MM.1S (cell line): ENCODE measurements at places on chromosomes 2 and 18.

DNA sequence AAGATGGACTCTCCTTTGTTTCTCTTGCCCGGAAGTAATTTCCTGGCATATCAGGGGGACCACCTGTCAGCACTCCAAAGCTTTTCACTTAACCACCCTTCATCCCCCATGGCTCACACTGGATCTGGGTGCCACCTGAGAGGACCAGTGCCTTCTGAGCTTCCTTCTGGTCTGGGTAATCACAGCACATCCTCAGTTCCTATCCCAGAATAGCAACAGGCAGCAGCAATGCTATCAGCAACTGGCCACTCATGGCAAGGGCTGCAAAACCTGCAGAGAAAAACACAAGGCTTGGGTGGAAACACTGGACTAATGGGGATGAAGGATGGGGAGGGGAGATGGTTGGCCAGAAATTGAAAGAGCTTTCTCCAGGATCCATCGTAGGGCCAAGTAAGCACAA, 59.9 kb upstream of the STPG4 start:
- DNase-seq: no peak

DNA sequence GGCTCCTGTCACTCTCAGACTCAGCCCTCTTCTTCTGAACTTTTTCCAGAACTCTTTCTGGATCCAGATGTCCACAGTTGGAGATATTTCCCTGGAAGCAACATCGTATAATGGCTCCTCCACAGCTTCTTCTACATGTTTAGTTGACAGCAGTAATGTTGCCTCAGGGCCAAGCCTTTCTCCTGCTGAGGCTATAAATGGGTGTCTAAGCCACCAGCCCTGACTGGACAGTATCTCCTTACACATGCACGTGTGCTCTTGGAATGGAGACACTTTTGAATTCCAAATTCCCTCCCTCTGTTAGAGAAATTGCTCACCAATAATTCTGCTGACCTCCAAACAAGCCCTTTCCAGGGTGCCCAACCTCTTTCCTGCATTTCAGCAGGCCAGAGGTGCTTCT, 156.2 kb upstream of the PIK3C3 start:
- DNase-seq: no peak

- DNase-seq: no peak
Measured at GRCh38 chr18:68177807-68178702, 536.9 kb downstream of the TMX3 start.

DNA sequence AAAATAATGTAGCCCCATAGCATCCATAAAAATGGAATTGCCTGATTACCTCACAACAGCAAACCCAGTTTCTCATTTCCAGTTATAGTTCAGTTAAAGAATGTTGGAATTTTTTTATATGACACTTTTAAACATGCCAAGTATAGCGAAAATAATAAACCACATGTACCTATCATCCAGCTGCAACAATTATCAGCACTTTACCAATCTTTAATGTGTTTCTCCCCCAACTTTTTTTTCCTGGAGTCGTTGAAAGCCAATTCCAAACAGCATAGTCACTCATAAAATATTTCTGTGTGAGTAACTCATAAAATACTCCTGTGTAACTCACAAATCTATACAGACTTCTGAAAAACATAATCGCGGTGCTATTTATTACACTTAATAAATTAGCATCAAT, 38.1 kb downstream of the SMAD4 start:
- DNase-seq: no peak

DNA sequence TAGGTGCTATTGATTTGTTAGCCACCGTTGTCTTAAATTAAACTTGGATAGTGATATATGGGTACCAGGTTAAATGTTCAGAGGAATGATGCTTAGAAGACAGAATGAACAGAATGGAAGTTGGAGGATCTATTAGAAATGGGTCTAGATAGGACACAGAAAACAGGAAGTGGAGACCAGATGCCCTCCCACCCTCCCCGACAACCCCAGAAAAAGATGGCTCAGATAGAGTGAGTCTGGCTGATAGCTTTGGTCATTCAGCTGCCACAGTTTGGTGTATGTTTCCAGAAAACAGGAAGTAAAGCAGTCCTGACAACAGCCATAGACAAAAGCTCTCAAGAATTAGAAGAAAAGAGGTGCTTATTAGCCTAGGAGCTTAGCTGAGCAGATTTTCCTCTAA, 71.5 kb upstream of the DSG1 start:
- no peak for DNase-seq

GRCh38 chr2:52959801-52960200, 807.8 kb upstream of the CHAC2 start:
- no peak for DNase-seq

- peak; percentile 49 for DNase-seq
Measured at GRCh38 chr2:95159690-95160449, at the start of gene ZNF514. ZNF514 (minus strand) TSS chr2:95159848; CDS start chr2:95153253, 6,595 bp downstream.

DNA sequence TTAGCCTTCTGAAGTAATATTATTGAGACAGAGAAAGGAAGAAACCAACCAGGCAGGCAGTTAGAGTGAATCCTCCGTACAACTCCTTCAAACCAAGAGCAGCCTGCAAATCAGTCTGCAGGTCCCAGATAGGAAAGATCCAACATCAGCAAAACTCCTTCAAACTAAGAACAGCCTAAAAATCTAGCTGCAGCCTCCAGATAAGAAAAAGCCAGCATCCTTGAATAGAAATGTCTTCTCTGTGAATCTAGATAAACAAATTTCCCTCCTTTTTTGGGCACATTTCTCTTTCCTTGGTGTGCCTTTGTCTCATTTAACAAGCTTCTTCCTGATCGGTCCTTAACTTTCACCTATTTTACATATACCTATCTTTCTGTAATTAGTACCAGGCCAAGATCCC, 1004.6 kb upstream of the TMEFF2 start:
- DNase-seq: no peak

- no peak for DNase-seq
Measured at GRCh38 chr2:219997341-219997851, 370.0 kb downstream of the SLC4A3 start.

DNA sequence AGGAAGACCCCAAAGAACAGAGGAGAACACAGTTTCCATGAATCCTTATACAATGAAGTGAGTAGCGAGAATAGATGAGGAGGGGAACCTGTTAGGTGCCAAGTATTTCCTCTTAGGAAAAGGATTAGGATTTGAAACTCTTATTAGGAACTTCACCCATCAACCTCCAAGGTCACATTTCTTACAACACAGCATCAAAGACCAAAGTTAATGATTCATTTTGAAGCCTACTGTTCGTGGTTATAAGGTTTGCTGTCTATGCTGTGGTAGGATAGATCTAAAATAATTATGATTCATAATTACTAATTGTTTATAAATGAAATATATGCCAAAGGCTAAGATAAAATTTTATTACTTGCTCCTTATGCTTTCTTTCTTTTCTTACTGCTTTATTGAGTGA, 6.1 kb downstream of the CFAP221 start:
- DNase-seq: no peak

DNA sequence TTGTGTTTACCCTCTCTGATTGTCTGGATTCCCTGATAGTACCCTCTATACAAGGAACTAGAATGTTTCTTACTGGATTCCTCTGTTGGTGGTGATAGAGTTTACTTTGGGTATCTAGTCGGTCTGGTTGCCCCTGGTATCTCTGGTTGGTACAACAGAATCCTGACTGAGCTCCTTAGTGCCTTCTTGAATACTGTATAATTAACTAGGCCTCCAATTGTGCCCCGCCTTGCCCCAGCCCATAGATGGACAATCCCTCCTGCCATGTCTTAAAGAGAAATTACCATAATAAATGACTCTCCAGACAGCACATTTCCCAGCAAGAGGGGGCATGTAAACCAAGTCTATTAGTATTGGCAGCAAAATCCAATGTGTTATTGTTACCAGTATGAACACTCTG, 2.3 kb downstream of the SCN1A start:
- no peak for DNase-seq

DNA sequence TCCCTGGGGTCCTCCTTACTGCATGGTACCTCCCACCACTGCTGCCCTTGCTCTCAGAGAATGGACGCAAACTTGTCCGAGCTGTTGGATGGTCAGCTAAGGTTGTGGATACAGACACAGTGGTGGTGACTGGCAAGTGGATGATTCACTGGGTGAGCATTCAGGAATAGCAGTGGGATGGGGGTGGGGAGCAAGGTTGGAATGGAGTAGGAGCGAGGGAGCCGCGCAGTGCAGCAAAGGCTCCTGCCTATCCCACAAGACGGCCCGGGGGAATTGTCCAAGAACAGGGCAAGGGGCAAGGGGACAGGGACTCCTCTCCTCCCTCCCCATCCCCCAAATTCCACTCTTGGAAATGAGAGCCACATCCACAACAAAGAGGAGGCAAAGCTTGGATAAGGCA, 102.2 kb downstream of the PIEZO2 start:
- DNase-seq: no peak

DNA sequence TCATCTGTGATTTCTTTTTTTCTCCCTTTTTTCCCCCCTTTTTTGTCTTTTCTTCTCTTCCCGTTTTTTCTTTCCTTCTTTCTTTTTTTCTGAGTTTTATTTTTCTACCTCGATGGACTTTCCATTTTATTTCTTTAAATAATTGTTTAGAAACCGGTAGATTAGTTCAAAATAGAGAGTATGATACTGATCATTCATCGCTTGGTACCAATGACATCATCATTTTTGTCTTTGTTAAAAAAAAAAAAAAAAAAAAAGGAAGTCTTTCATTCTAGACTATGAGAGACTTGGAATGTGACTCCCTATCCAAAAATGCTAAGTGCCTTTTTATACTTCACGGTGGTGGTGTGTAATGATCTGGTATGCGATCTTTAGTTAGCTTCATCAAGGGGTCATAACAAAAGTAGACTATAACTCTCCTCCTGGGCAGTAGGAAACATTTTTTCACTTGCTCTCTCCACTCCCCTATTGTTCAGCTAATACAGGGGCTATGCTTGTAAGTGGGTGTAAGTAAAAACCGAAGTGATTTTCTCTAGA, 1517.5 kb upstream of the ZEB2 start:
- no peak for DNase-seq

GRCh38 chr18:68178921-68179320, 536.0 kb downstream of the TMX3 start:
- no peak for DNase-seq

- no peak for DNase-seq
Measured at GRCh38 chr18:44826418-44827259, 146.0 kb downstream of the SETBP1 start.

DNA sequence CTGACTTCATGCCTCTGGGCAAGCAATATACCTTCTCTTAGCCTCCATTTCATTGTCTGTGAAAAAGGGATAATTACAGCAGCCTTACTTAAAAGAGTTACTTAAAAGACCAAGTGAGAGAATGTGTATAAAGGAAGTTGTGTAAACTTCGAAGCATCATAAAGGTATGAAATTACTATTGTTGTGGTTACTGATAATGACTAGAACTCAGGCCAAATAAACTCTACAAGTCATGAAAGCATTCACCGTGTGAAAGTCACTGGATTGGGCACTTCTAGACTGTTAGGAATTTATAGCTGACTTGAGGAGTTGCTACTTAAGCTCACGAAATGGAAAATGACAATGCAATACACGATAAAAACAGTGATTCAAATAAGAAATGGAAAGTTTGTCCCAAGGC, 67.4 kb upstream of the HAAO start:
- DNase-seq: no peak

GRCh38 chr2:236286873-236287545, 22.8 kb upstream of the ASB18 start:
- DNase-seq: no peak

GRCh38 chr2:16251511-16252225, 311.3 kb downstream of the MYCN start:
- no peak for DNase-seq

- no peak for DNase-seq
Measured at GRCh38 chr2:85393836-85394235, 16.3 kb downstream of the CAPG start.

DNA sequence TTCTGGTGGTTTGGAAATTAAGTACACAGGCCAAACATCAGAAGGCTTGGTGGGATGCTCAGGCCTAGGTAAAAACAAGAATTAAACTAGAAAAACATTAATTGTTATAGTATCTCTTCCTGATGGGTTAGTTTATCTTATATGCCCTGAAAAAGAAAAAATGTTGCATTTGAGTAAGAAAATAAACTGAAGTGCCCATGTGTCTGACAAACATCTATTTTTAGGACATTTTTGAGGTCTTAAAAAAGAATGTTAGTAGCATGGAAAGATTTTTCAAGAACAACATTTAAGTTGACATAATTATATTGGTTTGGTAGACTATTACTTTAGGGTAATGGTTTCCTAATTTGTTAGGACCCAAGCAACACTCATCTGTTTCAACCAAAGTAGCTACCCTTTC, 140.1 kb upstream of the RND3 start:
- DNase-seq: no peak

DNA sequence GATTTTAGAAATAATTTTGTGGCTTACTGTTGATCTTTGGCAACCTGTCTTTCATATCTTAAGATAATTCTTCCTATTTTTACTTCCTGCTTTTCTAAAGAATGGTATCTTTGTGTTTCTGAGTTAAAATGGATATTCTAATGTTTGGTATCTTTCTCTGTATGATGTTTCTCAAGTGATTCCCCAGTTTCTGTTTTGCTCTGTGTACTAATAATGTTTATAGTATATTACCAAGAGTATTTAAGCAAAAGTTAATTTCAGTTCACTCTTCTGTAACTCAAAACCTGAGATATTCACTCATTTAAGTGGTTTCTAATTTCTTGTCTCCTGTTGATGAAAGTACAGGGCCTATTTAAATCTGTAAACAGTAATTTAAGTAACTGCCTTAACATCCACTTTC, 58.3 kb downstream of the CCDC150 start:
- no peak for DNase-seq

- DNase-seq: no peak
Measured at GRCh38 chr2:38792751-38793150, 14.7 kb downstream of the GEMIN6 start.

- no peak for DNase-seq
Measured at GRCh38 chr2:70513738-70514137, 39.9 kb downstream of the TGFA start.

DNA sequence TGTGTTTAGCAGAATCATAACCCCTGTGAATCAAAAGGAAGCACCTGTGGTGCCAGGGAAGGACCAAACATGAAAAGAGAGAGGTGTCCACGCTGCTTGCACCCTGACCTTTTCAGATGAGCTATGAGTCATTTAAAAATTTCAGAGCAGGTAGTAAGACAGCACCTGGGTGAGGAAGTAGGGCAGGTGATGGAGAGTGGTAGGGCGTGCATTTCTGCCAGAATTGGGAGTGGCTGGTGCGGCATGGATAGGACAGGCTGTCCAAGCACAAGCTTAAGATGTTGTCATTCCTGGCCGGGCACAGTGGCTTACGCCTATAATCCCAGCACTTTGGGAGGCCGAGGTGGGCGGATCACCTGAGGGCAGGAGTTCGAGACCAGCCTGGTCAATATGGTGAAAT, 36.8 kb downstream of the NPAS2 start:
- no peak for DNase-seq

- no peak for DNase-seq
Measured at GRCh38 chr2:88540346-88540745, 86.9 kb downstream of the EIF2AK3 start.

GRCh38 chr2:190911813-190912212, 31.2 kb downstream of the GLS start:
- no peak for DNase-seq

DNA sequence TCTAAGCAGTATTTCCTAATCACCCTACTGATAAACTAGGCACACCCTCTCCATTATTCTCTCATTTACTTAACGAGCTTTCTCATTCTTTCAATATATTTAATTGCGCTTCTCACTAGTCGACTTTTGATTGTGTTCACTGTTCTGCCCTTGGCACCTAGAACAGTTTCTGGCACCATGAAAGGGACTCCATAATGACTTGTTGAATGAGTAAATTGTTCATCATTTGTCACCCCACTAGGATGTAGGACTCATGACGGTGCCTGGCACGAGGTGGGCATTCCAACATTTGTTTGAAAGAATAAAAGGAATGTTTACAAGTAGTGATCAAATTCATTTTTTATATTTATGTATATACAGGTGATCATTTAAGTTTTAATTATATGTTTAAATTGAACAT, 123.7 kb downstream of the DIS3L2 start:
- DNase-seq: no peak
